ENCODE measurements at places on chromosomes 6 and 20. TPM values are rescaled to one million over a fixed set of nuclear protein-coding genes. Genes with fewer than 3 reads are reported as not detected.

Gene ZSCAN16
- 14.7 TPM for total RNA-seq

Gene RGS17
- 119 TPM for total RNA-seq

Gene DEFB113
- not detected for total RNA-seq

Gene INSM1
- total RNA-seq, result 15.9 TPM

Gene PGC
- total RNA-seq, result not detected

- DNase-seq, result no peak
Observed at GRCh38 chr6:55746473-55746872, 128.9 kb downstream of the BMP5 start.

- no peak for DNase-seq
Observed at GRCh38 chr6:1312203-1312472, 240 bp downstream of the FOXQ1 start.

- DNase-seq, result no peak
Observed at GRCh38 chr6:81669445-81669844, 83.0 kb downstream of the TENT5A start.

DNA sequence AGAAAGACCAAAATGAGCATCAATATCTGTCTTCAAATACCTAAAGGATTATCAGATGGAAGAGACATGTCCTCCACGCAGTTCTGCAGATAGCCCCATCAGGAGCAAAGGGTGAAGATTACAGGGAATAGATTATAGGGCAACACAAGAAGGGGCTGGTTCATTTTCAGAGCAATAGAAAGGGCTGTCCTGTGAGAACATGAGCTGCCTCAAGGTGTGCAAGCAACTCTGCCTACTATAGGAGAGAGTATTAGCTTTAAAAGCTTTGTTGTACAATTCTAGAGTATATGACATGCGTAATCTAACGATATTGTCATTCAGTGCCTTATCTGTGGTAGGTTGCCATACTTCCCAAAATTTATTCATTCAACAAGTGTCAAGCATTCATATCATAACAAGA lies 112.7 kb downstream of the NRSN1 start:
- DNase-seq, result no peak

GRCh38 chr6:157273756-157274470 lies 49.4 kb downstream of the TMEM242 start:
- DNase-seq, result peak; percentile 16

DNA sequence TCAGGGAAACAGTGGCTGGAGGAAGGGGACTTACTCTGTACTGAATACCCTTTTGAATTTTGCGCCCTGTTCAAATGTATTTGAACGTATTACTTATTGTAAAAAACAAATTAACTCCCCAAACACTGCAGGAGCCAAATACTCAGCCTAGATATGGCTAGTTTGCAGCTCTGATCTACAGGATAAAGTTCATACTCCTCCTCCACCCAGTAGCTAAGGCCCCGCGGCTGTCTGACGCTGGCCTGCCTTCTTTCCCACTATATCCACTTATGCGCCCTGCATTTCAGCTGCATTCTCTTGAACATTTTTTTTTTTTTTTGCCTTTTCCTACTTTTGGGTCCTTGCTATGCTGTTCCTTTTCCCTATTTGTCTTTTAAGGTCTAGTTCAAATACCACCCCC lies 6.5 kb downstream of the GSS start:
- DNase-seq, result no peak

- no peak for DNase-seq
Observed at GRCh38 chr20:51220293-51220706, 197.4 kb upstream of the KCNG1 start.

DNA sequence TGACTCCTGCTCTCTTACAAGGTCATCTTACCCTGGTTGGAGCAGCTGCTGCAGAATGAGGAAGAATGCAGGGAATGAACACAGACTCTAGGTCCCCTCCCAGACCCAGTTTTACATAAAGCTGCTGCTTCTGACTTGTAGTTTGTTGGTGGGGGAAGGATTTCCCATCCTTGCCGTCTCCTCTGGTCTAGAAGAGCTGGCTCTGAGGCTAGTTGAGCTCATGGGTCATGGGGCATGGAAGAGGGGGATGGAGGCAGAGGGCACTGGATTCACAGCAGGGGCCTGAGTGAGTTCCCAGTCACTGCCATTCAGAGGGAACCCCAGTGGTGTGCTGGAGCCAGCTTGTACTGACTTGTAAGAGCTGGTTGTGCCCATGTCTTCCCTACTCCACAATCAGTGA lies 9.2 kb upstream of the GUCA1A start:
- DNase-seq, result no peak

- DNase-seq, result no peak
Observed at GRCh38 chr20:32354592-32355416, 3.3 kb upstream of the ASXL1 start.

DNA sequence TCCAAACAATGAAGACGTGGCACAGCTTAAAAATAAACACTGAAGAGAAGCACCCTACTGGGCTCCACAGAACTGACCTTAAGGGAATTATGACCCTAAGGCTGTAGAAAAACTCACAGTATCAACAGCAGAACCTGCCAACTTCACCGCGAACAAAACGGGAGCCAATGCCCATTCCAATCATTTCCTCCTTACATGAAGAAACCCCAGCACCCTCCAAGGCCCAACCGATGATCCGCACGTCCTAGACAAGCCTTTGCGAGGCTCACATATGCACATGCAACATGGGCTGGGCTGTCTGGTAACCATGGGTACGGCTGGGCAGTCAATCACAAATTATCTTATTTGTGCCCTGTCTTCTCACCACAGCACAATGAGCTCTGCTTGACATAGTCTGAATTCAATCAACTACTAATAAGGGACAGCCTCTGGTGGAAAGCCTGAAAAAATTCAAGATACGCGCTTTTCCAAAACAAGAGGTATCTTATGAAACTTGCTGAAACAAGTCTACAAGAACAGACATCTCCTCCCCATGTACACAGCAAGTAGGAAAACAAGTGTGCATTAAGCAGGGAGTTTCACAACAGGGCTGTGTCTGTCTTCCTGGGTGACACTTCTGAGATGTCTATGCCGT lies 1.7 kb downstream of the DIDO1 start:
- DNase-seq, result no peak

GRCh38 chr6:144415014-144415413 lies 129.9 kb downstream of the UTRN start:
- no peak for DNase-seq

Measured in occipital lobe (tissue), 3 donors.